ENCODE measurements at places on chromosomes 7 and 10. TPM values are rescaled to one million over a fixed set of nuclear protein-coding genes. Genes with fewer than 3 reads are reported as not detected.

CLRN3 gene
- total RNA-seq = not detected

HOGA1 gene
- total RNA-seq = 0.36 TPM

ZNF117 gene
- total RNA-seq = 2.9 TPM

STEAP1 gene
- 3.9 TPM for total RNA-seq

TLX1 gene
- not detected for total RNA-seq

GDF10 gene
- not detected for total RNA-seq

CUZD1 gene
- 0.56 TPM for total RNA-seq

NRG3 gene
- not detected for total RNA-seq

PDZD7 gene
- 0.83 TPM for total RNA-seq

TMEM176B gene
- total RNA-seq = not detected

ANKRD30A gene
- not detected for total RNA-seq

ZNF503 gene
- total RNA-seq = 0.83 TPM

ZNF33B gene
- 5.0 TPM for total RNA-seq

ITIH5 gene
- total RNA-seq = under 0.01 TPM

FAM24B gene
- 1.6 TPM for total RNA-seq

APBB1IP gene
- not detected for total RNA-seq

OR6V1 gene
- total RNA-seq = not detected

EGFR gene
- 63.9 TPM for total RNA-seq

FXYD4 gene
- total RNA-seq = not detected

XRCC2 gene
- total RNA-seq = 5.6 TPM

UPK3B gene
- total RNA-seq = not detected

PNLIPRP3 gene
- total RNA-seq = not detected

FAM13C gene
- 3.3 TPM for total RNA-seq

COL28A1 gene
- under 0.01 TPM for total RNA-seq

SPDYE5 gene
- not detected for total RNA-seq

All from IMR-90 (cell line).